ENCODE measurements at places on chromosomes 6 and 20.
A peak's percentile ranks its signal among the peaks of the same experiment; 100 is the strongest.

GRCh38 chr6:20954315-20954714 lies 420.1 kb downstream of the CDKAL1 start:
- DNase-seq: peak; percentile 63

DNA sequence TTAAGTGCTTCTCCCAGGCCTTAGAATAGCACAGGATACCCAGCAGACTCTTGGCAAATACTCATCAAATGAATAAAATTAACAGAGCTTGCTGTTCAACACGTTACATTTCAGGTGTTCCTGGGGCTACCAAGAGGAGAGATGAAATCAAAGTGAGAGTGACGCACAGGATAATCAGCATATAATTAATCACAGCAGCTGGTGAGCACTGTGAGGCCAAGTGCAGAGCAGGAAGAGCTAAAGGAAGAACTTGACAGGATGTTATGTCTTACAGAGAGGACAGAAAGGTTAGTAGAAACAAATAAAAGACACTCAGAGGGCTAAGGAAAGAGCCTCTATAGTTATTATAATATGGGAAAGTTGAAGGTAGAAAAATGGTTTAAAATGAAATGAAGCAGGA lies 8.8 kb downstream of the PPIL1 start:
- no peak for DNase-seq

DNA sequence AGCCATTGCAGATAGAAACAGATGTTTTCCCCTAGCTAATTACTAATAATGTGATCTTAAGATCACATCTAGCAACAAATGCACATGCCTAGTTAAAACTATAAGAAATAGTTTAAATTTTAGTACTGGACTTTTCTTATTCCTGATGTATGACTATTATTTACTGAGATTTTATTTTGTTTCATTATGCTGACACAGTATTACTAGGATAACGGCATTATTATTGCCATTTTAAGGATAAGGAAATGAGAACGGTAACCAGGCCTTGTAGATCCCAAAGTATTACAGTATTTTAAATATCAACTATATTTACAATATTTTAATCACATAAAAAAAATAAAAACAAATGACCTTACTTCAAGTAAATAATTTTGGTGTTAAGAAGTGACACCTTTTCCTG lies 240.3 kb downstream of the ADGRB3 start:
- DNase-seq: no peak

- DNase-seq: no peak
Observed at GRCh38 chr6:109715616-109716015, 24.5 kb downstream of the FIG4 start.

GRCh38 chr6:148883270-148883669 lies 136.4 kb downstream of the UST start:
- no peak for DNase-seq

- DNase-seq: no peak
Observed at GRCh38 chr6:104941729-104942091, 15.2 kb upstream of the LIN28B start.

DNA sequence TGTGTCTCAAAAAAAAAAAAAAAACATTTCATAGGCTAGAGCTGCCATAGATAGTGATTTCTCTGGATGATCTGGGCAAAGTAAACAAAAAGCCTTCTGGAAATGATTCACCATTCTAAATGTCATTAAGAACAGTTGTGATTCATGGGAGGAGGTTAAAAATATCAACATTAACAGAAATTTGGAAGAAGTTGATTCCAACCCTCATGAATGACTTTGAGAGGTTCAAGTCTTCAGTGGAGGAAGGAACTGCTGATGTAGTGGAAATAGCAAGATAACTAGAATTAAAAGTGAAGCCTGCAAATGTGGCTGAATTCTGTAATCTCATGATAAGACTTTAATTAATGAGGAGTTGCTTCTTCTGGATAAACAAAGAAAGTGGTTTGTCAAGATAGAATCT lies 26.8 kb upstream of the MMP24 start:
- peak; percentile 34 for DNase-seq

DNA sequence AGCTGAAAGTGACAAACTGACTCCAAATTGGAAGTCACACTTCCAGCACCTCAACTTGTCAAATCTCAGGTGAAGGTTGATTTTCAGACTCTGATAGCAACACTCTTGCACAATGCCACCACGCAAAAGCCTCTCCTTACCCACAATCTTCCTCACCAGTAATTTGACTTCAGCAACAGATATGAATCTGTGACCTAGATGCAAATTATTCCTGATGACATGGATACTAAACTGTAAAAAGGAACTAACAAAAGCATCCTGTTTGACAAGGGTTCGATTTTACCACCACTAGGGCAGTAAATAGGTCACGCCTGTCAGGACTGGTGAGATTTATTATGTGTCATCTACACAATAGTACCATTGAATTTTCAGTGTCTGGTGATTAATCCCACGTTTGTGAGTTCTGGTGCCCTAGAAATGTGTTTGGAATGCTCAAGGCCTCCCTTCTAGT lies 134.4 kb upstream of the COL21A1 start:
- DNase-seq: peak; percentile 55

DNA sequence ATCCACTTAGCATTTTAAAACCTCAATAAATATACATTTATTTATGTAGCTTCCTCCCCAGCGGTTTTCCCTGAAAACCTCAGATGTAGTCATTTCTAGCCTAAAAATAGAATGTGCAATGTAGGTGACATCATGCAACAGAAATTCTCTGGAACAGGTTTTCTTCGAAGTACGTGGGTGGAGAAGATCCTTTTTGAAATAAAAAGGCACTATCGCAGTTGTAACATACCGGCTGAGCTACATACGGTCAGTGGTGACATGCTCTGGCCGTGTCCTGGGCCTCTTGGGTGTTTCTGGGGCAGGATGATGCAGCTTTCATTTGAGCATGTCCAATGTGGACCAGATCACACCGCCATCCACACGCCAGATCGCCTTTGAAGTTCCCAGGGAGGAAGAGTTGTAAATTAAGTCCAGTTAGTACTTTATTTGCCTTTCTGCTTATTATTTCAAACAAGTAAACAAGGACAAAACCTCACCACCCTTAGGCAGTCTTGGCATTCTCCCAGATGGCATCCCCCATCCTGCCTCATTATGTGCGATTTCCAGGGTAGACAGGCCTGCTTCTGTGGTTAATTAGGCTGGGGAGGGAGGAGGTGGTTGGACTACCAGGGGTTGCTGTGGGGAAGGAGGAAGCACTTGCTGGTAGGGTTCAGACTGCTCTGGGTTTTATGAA lies 109.5 kb upstream of the CLDN20 start:
- DNase-seq: peak; percentile 65

DNA sequence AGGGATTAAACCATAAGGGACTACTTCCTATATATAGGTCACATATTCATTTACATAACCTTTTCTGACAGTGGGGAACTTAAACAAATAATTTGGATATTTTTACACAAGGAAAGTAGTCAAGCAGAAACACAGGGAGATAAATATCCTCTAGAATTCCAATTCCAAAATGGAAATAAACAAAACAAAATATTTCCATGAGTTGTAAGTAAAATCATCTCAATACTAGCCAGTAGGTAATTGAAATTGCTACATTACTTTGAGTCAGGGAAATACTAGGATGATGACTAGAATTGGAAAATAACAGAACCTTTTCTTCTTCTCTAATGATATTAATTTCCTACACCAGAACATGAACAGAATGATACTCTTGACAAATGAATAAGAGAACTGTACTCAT lies 1308.1 kb upstream of the GJE1 start:
- no peak for DNase-seq

GRCh38 chr20:478949-479429 lies 16.7 kb upstream of the TBC1D20 start:
- peak; percentile 70 for DNase-seq

DNA sequence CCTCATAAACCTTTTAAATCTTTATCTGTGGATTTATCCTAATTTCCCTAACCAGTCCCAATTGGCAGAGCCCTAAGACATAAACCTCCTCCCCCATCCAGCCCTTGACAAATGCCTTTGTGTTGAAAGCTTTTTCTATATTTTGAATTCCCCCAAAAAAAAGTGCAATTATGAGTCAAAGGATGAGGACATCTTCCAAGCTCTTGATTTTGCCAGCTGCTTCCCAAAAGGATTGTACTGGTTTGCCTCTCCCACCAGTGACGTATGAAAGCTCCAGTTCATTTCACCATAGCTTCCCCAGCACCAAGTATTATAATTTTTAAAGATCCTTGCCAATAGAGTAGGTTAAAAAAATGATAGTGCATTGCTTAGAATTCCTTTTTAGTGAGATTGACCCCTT lies 38.9 kb downstream of the SIRPA start:
- no peak for DNase-seq

DNA sequence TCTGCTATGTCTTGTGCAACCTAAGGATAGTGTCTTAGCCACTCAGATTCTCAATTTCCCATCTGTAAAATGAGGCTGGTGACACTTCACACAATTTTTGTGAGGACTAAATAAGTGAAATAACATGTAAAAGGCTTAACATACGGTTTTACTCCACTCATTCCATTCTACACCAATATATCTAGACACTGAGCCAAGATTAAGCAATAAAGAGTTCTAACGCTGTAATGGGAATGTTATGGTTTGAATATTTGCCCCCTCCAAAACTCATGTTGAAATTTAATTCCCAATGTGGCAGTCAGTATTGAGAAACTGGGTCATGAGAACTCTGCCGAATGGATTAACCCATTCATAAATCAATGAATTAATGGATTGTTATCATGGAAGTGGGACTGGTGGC lies 301.0 kb downstream of the HACE1 start:
- DNase-seq: no peak

DNA sequence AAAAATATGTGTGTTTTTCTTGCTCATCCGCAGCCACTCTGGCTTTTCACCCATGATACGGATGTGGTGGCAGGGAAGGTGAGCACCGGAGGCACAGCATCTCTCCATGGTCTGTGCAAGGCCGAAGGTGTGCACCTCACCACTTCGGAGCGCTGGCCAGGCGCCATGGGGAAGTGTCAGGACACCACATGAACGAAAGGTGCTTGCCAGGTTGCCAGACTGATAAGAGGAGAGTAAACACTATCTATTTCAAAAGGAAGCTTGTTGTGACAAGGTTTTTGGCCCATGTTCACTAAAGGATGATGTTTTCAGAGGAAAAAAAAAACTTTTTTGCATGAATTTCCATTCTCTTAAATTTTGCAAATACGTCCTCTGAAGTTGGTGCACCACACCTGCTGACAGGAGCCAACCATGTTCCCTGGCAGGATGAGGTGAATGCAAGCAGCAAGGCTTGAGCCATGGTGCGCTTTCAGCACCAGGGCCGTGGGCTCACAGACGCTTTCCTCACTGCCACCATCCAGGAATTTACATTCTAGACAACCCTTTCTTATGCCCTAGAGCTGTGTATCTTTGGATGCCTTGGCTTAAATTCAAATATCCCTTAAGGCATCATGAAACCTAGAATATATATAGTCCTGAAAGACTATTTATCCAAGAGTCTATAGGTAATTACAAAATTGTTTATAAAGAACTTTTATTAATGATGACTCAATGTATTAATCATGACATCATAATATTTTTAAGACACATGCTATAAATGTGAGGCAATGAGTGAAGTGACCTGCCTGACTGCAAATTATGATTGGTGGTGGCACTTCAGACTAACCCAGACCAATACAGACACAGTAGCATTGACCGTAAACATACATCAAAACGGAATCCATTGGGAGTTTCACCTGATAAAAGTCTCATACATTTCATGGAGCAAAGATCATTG lies 234.5 kb downstream of the TFAP2A start:
- DNase-seq: no peak

GRCh38 chr6:87282743-87283142 lies 39.6 kb upstream of the SMIM8 start:
- DNase-seq: no peak

GRCh38 chr6:92701425-92702096 lies 717.8 kb downstream of the EPHA7 start:
- DNase-seq: no peak

- DNase-seq: no peak
Observed at GRCh38 chr6:39189915-39190544, 39.2 kb downstream of the KCNK5 start.

DNA sequence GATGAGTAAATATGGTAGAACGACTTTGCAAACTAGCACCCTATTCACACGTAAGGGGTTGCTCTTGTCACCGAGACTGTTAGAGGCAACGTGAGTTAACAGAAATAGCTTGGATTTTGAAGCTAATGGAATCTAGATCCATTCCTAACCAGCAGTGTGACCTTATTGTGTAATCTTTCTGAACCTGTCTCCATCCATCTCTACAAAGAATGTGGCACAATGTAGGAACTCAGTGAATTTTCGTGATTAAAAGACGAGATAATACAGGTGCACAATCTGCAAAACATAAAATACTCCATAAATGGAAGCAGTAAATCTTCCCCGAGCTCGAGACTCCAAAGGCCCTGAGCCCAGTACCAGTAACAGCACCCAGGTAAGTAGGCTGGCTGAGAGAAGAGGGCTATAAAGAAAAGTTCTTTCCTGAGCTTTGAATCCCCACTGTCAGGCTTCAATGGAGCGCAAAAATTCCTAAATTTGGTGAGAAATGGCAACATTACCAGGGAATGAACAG lies 801 bp upstream of the KIFC1 start:
- DNase-seq: peak; percentile 39

- no peak for DNase-seq
Observed at GRCh38 chr20:43293068-43293786, 103.5 kb upstream of the PTPRT start.

DNA sequence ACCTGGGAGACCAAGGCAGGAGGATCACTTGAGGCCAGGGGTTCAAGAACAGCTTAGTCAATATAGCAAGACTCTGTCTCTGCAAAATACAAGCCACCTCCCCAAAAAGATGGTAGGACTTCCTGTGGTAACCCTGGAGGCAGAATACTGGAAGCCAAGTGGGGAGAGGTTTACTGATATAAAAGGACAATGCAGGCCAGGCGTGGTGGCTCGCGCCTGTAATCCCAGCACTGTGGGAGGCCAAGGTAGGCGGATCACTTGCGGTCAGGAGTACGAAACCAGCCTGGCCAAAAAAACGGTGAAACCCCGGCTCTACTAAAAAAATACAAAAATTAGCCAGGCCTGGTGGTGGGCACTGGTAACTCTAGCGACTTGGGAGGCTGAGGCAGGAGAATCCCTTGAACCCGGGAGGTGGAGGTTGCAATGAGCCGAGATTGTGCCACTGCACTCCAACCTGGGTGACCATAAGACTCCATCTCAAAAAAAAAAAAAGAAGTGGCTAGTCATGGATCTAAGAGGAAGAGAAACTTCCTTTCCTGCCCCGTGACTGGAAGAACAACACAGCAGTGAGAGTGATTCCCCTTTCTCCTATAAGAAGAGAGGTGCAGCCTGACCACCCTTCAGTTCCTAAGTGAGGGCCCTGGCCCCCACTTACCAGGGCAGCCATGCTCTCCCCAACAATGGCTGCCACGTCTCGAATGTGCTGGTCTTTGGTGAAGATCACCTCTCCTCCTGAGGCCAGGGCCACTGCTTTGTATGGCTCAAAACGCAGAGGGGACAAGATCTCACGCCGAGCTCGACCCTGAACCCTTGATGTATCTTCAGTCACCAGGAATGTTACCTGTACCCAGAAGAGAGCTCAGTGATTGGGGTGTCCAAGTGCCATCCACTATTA lies 6.2 kb downstream of the SAPCD1 start:
- no peak for DNase-seq

DNA sequence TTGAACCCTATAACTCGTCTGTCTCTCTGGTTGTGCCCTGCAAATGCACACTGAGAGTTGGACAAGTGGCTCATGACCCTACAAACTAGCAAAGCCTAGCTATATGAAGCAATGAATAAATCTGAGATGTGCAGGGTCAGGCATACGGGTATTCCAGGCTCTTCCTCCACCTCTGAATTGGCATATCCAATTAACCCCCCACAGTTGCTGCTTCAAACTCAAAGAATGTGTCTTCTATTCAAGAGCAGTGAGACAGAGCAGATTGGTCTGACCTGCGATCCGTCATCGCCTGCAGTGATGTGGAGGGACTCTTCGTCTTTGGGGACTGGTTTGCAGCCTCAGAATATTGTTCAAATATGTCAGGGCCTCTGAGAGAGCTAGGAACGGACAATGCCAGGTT lies 59.8 kb downstream of the LAMP5 start:
- DNase-seq: no peak

Measured in renal cortical epithelial cell (primary cell).